Stimulated activated CD8-positive, alpha-beta memory T cell treated with anti-CD3 and anti-CD28 coated beads, Interleukin-2, amount 100 ng/mL, for 1 hour (primary cell): ENCODE measurements at places on chromosomes 5 and 9.

- no peak for DNase-seq
Measured at GRCh38 chr9:113380869-113381378, 4.1 kb upstream of the HDHD3 start.

GRCh38 chr9:98118640-98119601 lies at the start of gene TRIM14:
TSS of gene TRIM14 (minus strand) at chr9:98119222. CDS start at chr9:98119188, 34 bp downstream.
- DNase-seq: peak; percentile 31

- DNase-seq: no peak
Measured at GRCh38 chr5:79878721-79879336, 112.2 kb downstream of the MTX3 start.

GRCh38 chr9:96100385-96101300 lies 201.3 kb downstream of the HSD17B3 start:
- DNase-seq: no peak

DNA sequence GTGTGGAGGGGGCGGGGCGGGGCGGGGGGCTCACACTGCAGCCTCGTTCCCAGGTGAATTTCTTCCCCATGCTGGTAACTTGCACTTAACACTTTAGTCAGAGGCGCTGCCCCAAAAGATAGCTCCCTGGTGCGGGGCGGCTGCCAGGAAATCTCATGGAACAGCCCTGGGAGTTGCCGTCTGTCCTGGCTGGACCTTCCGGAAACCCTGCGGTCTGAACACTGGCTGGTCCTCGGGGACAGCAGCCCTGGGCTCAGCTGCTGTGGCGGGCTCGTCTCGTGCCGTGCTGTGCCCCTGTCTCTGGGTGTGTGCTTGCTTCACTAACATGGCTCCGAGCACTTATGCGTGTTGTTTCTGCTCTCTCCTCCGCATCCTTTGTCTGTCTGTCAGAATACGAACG lies 25.8 kb downstream of the PTGES2 start:
- DNase-seq: no peak

GRCh38 chr5:59164041-59164830 lies 581.4 kb downstream of the RAB3C start:
- DNase-seq: no peak

DNA sequence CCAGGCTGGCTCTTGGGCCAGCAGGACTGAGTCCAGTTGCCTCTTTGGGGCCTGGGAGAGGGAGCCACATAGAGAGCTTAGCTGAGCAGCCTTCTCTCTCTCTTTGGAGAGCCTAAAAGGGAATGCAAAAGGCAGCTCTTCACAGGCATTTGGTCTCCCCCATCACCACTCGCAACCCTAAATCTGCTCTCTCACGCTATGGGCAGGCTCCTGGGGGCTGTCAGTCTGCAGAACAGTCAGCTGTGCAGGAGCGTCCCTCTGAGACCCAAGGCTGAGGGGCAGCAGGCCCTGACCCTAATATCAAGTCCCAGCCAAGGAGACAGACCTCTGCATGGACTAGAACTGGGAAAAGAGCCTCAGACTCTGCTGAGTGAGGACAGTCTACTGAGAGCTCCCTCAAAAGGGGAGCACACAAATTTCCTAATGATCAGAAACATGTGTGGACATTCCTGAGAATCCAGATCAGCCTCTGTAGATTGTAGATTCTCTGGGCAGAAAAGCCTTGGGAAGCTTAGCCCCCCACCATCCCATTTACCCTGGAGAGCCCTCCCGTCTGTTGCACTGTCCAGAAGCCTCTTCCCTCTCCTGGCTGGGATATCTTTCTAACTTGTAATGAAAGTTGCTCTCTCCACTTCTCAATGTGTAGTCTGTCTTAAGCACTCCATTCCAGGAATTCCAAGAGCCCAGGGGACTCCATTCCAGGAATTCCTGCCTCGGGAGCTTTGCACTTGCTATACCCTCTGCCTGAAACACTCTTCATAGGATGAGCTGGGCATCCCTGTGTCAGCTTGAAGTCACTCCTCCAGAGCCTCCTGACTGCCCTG lies 79.4 kb downstream of the FAM114A2 start:
- no peak for DNase-seq

GRCh38 chr9:27382975-27383374 lies 86.0 kb upstream of the EQTN start:
- DNase-seq: no peak

DNA sequence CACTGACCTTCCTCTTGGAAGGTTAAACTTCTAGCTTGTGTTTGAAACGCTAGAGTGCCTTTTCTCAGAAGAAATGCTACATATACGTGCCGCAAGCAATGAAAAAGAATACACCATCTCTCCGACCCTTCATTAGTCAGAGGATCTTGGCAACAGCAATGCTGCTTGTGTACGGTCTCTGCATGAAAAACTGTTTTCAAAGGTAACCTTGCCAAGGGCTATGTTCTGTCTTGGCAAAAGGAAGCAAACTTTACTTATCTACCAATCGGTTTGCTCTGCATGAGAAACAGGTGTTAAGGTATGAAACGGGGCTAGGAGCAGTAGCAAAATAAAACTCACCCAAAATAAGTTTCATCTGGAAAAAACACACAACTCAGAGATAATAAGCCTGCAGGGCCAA lies 297.8 kb downstream of the FBXL17 start:
- DNase-seq: no peak

DNA sequence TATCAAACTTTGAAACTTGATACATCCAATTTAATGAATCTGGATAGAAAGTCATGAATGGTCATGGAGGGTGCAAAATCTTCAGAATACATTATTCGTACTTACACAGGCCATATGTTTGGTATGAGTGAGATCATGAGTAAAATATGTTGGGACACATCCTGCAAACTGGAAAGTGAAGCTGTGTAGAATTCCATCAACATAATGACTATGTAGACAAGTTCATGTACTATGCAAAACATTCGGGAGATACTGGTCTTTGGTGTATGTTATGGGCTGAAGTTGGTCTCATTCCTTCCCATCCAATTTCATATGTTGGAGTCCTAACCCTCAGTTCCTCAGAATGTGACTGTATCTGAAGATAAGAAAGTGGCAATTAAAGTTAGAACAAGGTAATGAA lies 18.1 kb upstream of the CTNND2 start:
- no peak for DNase-seq

DNA sequence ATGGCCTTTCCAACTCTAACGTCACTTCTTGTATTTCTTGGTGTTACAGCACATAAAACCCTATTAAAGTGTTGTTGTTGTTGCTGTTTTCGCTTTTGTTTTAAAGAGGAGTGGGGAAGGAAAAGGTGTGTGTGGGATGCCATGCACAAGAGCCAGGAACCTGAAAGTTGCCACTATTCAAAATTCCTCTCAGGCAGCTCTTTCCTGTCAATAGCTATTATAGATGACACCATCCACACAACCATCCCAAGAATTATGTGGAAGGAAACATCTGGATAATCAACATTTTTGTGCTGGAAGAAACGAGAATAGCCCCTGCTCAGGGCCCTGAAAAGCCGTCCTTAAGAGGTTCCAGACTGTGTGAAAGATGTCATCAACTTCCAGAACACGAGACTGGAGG lies 79.3 kb downstream of the SHB start:
- DNase-seq: no peak
